SK-N-SH (cell line): ENCODE measurements at places on chromosomes 12 and 14.
A peak's percentile ranks its signal among the peaks of the same experiment; 100 is the strongest.

- DNase-seq, result no peak
Observed at GRCh38 chr12:131056626-131057025, 102.9 kb downstream of the ADGRD1 start.

GRCh38 chr12:7047306-7047705 is 13.2 kb upstream of the C1S start:
- DNase-seq, result no peak

DNA sequence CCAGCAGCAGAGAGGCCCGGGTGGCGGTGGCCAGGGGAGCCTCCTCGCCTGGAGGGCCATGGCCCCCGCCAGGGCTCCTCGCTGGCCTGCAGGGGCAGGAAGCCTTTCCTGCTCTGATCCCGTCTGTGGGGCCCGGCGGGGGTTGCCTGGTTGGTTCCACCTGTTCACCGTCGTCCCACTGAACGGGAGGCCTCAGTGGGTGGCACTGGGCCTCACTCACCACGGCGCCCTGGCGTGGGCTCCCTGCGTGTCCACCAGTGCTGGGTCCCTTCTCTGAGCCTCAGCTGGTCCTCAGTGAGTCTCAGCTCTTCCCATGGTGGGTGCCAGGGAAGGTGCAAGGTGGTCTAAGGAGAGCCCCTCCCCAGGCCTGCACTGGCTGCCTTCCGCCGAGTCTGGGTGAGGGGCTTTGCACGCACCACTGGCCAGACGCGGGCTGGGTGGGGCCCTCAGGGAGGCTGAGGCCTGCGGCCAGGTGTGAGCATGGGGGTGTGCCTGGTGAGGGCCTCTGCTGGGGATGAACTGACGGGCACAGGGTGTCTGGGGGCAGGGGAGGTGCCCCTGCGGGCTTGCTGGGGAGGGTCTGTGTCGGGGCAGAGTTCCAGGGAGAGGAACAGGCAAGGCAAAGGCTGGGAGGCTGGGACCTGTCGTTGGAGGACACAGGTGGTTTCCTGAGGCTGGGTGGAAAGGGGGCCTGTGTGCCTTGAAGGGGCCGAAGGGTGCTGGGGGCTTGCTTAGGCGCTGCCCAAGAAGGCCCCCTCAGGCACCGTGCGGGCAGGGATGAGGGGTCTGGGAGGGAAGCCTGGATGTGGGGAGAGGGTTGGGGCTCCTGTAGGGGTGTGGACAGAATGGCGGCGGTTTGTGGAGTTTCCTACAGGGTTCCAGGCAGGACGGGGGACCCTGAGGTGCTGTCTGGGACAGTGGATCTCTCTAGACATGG is 339.8 kb downstream of the TMEM121 start:
- DNase-seq, result peak; percentile 14

DNA sequence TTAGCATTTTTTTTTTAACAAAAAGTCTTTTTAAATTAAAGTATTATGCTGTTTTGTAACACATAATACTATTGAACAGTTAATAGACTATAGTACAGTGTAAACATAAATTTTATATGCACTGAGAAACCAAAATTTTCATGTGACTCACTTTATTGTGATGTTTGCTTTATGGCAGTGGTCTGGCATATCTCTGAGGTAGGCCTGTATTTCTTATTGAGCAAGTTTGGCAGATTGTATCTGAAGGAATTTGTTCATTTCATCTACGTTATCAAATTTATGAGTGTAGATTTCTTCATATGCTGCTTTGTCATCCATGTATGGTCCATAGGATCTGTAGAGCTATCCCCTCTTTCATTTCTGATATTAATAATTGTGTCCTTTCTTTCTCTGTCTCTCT is 78.8 kb upstream of the PDE3A start:
- no peak for DNase-seq

GRCh38 chr14:35122696-35123387 is 490 bp downstream of the PRORP start:
- DNase-seq, result peak; percentile 10

DNA sequence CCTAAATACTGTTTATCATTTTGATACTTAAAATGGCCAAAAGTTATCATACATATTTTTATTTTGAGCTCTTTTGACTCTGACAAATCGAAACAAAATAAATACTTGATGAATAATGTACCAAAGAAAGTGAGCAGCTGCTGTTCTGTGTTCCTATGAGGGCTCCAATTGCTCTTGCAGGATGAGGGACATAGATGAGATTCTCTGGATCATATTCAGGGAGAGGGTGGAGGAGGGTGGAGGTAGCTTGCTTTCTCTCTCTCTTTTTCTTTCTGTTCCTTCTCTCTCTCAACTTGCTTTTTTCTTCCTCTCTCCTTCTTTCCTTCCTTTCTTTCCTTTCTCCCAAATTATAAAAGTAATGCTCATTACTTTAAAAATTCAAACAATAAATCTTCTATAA is 8.9 kb upstream of the MYH7 start:
- no peak for DNase-seq

DNA sequence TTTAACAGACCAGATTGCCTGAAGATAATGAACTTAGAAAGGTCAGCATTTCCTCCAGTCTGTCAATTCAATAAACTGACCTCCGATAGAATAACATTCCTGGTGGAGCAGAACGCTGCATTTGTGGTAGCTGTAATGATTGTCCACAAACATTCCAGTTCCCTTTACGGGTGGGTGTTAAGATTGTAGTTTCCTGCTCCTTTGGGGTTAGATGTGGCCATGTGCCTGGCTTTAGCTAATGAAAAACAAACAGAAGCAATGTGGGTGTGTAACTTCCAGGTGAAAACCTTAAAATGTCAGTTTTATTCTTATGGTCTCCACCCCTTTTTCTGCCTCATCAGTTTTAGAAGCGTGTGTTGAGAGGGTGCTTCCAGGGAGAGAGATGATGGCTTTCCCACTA is 217.3 kb upstream of the CRY1 start:
- DNase-seq, result no peak

GRCh38 chr14:99752486-99753121 is 40.6 kb upstream of the EML1 start:
- no peak for DNase-seq

DNA sequence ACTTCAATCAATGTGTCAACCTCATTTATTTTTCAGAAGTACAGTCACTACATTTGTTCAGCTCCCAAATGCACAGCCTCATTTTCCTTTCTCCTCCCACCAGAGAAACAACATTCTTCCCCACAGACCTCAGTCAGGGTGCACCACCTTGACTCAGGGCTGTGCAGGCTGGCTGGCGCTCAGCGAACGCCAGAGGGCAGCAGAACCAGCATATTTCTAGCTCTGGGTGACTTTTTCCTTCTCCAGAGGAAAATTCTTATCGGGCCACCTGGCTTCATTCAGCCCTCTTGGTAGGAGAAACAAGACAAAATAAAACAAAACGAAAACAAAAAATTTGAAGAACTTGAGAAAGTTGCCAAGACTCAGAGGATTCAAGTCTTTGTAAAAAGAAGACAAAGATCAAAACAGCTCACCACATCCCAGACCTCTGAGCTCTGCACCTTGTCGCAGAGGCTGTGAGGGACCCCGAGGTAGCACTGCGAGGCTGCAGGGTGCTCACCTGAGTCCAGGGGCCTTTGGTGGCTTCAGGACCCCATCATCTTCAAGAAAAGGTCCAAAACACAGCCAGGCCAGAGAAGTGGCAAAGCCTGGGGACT is 33.7 kb downstream of the PAH start:
- peak; percentile 70 for DNase-seq

DNA sequence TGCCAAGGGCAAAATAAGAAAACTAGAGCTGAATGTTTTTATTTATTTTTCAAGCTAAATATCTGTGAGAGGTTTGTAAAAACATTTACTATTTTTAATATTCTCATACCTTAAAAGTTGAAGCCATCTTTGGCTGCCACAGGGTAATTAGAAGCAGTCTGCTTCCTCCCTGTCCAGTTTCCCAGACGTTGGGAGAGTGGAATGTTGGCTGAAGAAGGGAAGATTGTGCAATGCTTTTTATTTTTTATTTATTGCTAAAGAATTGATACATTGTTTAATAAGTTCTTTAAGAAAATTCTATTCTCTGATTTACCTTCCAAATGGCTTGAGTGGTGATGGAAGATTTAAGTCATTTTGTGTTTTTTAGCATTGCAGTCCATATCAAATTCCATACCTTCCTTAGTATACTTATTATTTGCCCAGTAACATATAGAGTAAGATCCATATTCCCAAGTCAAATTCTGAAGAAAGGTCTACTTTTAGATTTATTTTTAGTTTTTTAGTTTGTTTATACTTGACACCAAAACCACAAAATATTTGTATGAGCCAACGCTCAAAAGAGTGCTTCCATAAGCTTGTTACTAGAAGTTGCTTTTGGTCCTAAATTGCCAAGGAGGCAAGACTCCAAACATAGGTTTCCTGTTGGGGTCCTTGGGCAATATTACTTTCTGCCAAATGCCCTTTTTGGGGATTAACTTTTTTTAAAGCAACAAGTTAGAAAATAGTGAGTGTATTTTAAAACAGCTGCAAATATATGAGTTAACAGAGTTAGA is 124.0 kb upstream of the CPM start:
- no peak for DNase-seq
